ENCODE measurements at places on chromosomes 3 and 15. TPM values are rescaled to one million over a fixed set of nuclear protein-coding genes. Genes with fewer than 3 reads are reported as not detected.

Gene GRK7
- not detected for total RNA-seq

Gene EEF1AKMT4
- total RNA-seq, result 10.9 TPM

Gene TLR9
- 0.85 TPM for total RNA-seq

Gene PAQR5
- 0.23 TPM for total RNA-seq

DNA sequence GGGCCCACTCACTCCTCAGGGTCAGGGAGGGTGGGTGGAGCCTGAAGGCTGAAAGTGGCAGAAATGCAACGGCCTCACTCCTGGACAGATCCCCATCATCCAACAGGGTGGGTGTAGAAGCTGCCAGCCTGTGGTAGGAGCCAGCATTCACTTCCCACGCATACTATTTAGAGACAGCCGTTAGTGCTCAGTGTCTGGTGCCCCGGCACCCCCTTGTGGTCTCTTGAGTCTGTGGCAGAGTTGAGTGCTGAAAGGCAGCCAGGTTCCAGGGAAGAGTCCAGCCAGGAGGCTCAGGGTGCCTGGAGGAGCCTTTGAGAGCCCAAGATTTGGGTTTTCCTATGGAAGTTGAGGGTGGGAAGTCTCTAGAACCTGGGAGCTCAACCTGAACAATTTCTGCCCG lies 2.1 kb upstream of the GNAT1 start:
- DNase-seq, result peak; percentile 53

DNA sequence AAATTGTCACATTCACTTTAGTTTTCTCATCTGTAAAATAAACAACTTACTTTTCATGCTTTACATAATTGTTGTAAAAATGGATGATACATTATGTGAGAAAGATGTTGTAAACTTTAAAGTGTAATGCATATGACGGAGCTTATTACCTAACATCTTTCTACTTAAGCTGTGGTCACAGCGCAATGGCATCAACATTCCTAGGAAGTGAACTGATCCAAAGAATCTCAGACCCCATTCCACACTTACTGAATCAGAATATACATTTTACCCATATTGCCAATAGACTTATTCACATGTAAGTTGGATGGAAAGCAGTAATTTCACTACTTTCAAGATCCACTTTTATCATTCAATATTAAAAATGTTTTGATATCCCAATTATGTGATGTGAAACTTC lies 497.5 kb downstream of the FGF12 start:
- no peak for DNase-seq

- no peak for DNase-seq
Measured at GRCh38 chr3:53194210-53195065, 33.4 kb downstream of the PRKCD start.

DNA sequence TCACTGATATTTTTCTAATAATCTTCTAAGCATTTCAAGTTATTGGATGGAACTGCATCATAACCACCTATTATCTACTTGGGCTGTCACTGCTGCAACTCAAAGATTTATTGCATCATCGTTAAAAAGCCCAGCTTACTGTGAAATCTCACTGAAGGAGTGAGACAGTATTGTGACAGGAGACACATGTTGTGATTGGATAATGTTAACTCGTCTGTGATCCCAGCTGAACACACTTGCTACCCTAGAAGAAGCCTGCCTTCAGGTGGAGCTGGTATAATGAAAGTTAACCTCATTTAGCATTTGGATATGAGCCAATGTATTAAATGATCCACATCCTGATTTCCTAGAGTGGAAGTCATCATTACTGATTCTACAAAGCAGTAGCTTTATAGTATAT lies 138.1 kb downstream of the MAP2K5 start:
- DNase-seq, result no peak

GRCh38 chr15:76829939-76830338 lies 75.2 kb downstream of the SCAPER start:
- DNase-seq, result no peak

- DNase-seq, result no peak
Measured at GRCh38 chr15:25401501-25401900, 37.3 kb downstream of the UBE3A start.

GRCh38 chr3:96022676-96023075 lies 791.7 kb upstream of the EPHA6 start:
- no peak for DNase-seq

DNA sequence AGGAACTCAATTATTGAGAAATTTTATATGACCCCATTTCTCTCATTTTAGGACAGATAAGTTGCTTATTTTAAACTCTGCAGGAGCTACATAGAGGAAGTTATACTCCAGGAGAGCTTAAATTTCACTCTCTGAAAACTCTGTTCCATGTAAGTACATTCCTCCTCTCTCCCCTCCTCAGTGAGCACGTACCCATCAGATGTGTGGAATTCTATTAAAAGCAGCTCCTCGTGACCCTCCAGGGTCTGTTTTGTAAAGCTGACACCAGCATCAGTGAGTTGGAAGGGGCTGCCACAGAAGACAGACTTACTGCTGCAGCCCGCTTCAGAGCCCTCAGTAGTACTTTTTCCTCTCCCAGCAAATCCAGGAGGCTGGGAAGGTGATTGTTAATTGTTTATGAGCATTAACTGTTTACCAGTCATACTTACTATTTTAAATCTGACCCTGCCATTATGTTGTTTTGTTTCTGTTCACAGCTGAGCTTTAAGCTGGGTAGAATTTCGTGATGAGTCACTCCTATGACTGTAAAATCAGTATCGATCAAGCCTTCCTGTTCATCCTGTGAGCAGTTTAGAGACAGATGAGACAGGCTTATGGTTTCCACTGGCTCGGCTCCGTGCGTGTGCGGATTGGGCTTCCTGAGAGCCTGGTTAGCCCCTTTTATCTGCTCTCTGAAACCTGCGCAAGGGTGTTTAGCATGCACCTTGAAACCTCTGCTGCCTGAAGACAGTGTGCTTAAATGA lies 20.4 kb downstream of the IGF1R start:
- DNase-seq, result peak; percentile 56
